ENCODE measurements at places on chromosomes 1 and 21.

DNA sequence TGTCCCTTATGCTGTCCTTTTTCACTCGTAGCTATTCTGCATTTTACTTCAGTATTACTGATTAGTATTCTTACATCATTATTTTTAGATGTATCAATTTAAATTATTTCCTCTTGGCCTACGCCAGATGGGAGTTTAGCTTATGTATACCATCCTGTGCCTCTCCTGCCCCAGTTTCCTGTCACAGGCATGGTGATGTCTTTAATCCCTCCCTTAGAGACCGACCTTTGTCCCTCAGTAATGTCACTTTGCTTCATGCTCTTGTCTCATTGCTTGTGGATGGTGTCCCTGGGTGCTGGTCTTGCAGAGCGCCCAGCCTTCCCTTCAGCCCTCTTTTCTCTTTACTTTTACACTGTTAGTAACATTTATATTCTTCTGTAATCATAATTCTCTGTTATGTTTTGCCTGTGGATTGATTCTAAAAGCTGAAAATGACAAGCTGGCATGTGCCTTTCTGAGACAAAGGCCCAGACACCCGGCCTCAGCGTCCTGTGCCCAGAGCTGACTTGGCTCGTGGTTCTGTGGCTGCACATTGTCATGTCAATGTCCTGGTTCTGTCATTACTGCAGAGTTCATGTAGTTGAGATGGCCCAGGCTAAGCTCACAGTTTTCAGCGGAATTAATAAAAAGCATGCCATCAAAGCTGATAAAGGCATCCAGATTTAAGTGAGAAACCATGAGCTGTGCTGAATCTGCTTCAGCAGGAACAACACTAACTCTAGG is 100.7 kb downstream of the MTR start:
- DNase-seq = no peak

- no peak for DNase-seq
Observed at GRCh38 chr1:43288058-43288784, 2.8 kb upstream of the C1orf210 start.

DNA sequence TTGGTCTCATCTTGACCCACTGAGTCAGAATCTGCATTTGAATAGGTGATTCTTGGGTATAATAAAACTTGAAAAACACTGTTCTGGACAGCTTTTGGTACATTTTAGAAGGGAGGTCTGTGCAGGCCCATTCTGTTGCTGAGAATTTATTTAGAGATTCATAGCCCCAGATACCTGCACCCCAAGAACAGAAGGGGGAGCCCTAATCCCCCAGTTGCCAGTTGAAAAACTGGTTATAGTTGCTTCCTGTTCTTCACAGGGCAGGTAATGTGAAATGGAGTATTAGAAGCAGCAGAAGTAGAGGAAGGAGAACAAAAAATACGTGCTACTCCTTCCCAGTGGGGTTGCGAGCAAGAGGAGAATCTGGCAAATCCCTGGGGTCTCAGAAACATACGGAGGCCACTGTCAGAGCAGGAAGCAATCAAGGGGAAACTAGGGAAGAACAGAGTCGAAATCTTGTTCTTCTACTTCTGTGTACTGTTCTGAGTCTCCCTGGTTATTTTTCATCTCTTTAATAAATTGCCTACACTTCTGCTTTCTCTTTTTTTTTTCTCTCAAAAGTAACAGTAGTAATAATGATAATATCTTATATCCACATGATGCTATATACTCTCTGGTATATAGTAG is 4.6 kb upstream of the CLCA2 start:
- no peak for DNase-seq

- DNase-seq = no peak
Observed at GRCh38 chr1:64097859-64098258, 105.6 kb upstream of the UBE2U start.

- DNase-seq = no peak
Observed at GRCh38 chr1:50860702-50861101, 99.4 kb downstream of the FAF1 start.

- DNase-seq = no peak
Observed at GRCh38 chr1:208312706-208313105, 68.5 kb upstream of the PLXNA2 start.

DNA sequence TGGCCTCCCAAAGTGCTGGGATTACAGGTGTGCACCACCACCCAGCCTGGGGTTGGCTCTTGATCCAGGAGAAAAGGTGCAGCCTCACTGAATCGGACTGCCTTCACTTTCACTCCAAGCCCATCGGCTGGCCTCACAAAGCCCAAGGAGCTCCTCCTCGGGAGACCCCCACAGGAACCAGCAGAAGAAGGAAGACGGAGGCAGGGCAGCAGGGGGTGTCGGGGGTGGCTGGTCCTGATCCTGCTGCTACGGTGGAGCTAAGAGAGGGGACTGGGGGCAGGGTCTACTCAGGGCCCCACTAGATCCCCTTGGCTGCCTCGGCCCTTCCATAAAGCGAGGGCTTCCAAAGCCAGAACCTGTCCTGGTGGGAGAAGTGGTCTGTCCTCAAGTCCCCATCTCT is 93.9 kb downstream of the STUM start:
- no peak for DNase-seq

- DNase-seq = no peak
Observed at GRCh38 chr21:44507673-44508425, 32.1 kb downstream of the KRTAP10-1 start.

DNA sequence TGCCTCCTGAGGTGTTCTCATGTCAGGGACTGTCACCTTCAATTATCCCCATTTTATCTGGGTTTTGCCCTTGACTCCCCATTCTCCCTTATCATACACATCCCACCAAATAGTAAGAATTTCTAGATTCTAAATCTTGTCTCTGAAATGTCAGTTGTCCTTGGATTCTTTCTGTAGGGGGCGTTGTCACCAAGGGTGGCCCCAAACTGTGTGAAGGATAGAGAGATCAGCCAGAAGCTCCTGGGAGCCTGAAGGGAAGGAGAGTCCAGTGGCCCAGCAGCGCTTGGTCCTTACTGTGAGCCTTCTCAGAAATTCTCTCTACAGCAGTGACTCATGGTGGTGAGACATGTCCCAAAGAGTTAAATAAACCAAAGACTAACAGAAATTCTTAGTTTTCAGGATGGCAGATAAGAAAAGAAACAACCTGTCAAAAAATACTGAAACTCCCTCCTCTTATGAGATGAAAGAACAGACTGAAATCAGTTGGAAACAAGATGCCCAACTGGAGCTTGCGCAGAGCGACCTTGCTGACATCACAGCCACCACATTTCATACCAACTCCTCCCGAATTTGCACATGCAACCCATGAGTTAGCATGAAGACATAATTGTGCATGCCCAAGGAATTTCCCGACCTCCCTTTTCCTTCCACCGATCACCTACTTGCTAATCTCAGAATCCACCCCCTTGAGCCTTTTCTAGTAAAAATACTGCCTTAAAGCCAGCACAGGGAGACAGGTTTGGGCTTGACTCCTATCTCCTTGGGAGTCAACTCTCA is 109.8 kb downstream of the ELAVL4 start:
- no peak for DNase-seq
